Sigmoid colon (tissue), 7 donors: ENCODE measurements at places on chromosomes 1 and 21. TPM values are rescaled to one million over a fixed set of nuclear protein-coding genes. Genes with fewer than 3 reads are reported as not detected.

Gene GPR25
- total RNA-seq = not detected

Gene HCRTR1
- not detected for total RNA-seq

Gene OR2L8
- not detected for total RNA-seq

Gene RHBG
- not detected for total RNA-seq

Gene SLC30A10
- 0.68 TPM for total RNA-seq

Gene ANXA9
- 0.36 TPM for total RNA-seq

Gene TAL1
- 2.3 TPM for total RNA-seq

Gene CLCNKA
- total RNA-seq = not detected

- no peaks in the 10 kb centered on the region for H3K36me3 ChIP-seq
- H3K4me3 ChIP-seq = no peak within 1 kb of the TSS
- no peak for DNase-seq
- no peak within 1 kb of the TSS for H3K27ac ChIP-seq
- no peaks in the 10 kb centered on the region for H3K27me3 ChIP-seq
Observed at GRCh38 chr1:162412002-162412401, at the start of gene SH2D1B. SH2D1B (minus strand) TSS chr1:162412136; CDS start chr1:162412016, 120 bp downstream.

DNA sequence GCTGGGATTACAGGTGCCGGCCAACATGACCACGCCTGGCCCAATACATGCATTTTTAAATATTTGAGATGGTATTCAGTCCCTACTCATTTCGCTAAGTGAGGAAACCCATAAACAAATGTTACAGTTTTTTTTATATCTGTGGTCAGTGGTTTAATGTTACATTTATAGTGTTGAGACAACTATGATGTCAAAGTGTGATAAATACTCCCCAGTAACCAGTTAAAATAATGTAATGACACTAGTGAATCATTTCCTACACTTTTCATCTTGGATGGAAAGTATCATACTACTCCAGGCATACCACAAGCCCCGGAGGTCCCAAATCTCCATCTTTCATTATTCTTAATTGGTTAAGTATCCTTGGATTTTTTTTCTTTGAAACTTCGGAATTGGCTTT, 87.5 kb upstream of the KIF26B start:
- no peaks in the 10 kb centered on the region for H3K4me1 ChIP-seq
- H3K27ac ChIP-seq = no peak overlapping the region
- H3K27me3 ChIP-seq = no peaks in the 10 kb centered on the region
- H3K4me3 ChIP-seq = no peak overlapping the region

GRCh38 chr1:10980094-10980577, 32.3 kb upstream of the TARDBP start:
- no peaks in the 10 kb centered on the region for H3K27me3 ChIP-seq
- H3K4me3 ChIP-seq = peak overlapping the region; percentile 31
- DNase-seq = peak; percentile 91
- H3K27ac ChIP-seq = peak overlapping the region; percentile 76
- H3K36me3 ChIP-seq = no peaks in the 10 kb centered on the region

- no peaks in the 10 kb centered on the region for H3K27me3 ChIP-seq
- no peak overlapping the region for H3K27ac ChIP-seq
- no peaks in the 10 kb centered on the region for H3K4me1 ChIP-seq
- H3K4me3 ChIP-seq = no peak overlapping the region
- H3K36me3 ChIP-seq = no peaks in the 10 kb centered on the region
Observed at GRCh38 chr1:65845535-65846060, 52.9 kb downstream of the PDE4B start.

DNA sequence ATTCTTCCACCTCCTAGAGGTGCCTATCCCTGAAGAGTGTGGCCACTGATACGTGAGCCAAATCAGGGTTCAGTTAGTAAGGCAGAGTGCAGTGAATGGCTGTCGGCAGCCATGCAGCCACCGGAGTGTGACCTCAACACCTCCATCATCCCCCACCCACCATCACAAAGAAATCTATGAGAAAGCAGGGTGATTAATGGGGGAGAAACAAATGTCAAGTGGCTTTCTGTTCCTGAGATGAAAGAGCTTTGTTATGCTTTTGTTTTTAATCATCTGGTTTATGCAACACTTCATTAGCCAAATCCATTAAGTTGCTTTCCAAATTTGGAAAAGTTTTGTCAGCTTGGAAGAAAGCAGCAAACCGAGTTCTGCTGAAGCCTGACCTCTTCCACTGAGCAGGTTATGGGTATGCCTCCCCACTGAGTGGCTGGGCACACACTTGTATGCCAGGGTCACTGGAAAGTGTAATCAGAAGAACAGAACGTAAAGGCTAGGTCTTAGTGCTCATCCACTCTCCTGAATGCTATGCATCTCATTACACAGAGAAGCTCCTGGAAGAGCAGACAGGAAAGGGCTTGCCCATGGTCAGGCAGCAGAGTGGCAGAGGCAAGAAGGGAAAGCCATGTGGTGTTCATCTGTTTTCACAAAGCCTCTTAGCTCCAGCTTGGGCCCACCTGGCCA, 57.1 kb upstream of the ATP1B1 start:
- H3K27ac ChIP-seq = no peak overlapping the region
- no peaks in the 10 kb centered on the region for H3K27me3 ChIP-seq
- H3K4me3 ChIP-seq = no peak overlapping the region

DNA sequence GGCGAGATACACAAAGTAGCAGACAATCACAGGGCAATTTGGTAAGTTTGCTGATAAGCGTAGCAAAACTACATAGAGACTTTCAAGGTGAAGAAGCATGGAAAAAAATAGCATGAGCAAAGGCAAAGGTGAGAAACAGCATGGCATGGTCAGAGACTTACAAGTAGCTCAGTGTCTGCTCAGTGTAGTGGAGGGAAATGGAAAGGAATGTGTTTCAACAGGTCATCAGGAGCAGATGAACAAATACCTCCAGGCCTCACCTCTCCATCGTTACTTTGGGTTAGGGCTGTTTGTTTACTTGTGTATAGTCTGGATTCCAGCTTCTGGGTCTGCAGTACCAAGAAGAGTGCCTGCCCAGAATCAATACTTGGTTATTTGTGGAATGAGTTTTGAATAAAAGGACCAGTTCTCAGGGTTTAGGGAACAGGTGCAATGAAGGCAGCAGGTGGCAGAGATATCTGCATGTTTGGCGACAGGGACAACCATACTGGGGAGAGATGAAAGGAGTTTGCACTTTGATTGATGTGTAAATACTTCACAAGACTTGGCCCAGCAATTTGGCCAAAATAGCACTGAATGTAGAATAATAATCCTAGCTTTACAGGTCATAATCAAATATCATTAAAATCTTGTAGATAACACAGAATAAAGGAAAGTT, 97.0 kb upstream of the FGGY start:
- H3K36me3 ChIP-seq = no peaks in the 10 kb centered on the region
- H3K27me3 ChIP-seq = no peaks in the 10 kb centered on the region
- DNase-seq = no peak
- no peak overlapping the region for H3K27ac ChIP-seq
- no peak overlapping the region for H3K4me3 ChIP-seq
- H3K4me1 ChIP-seq = peaks cover 9% of the 10 kb centered on the region

GRCh38 chr1:183720028-183720427, 66.9 kb upstream of the APOBEC4 start:
- H3K36me3 ChIP-seq = no peaks in the 10 kb centered on the region
- H3K4me1 ChIP-seq = no peaks in the 10 kb centered on the region
- no peak for DNase-seq
- no peak overlapping the region for H3K4me3 ChIP-seq
- no peaks in the 10 kb centered on the region for H3K27me3 ChIP-seq
- no peak overlapping the region for H3K27ac ChIP-seq

- no peak for DNase-seq
- H3K4me3 ChIP-seq = no peak overlapping the region
- H3K36me3 ChIP-seq = no peaks in the 10 kb centered on the region
- H3K27ac ChIP-seq = no peak overlapping the region
- no peaks in the 10 kb centered on the region for H3K4me1 ChIP-seq
Observed at GRCh38 chr21:36542312-36543101, 62.6 kb upstream of the CLDN14 start.

DNA sequence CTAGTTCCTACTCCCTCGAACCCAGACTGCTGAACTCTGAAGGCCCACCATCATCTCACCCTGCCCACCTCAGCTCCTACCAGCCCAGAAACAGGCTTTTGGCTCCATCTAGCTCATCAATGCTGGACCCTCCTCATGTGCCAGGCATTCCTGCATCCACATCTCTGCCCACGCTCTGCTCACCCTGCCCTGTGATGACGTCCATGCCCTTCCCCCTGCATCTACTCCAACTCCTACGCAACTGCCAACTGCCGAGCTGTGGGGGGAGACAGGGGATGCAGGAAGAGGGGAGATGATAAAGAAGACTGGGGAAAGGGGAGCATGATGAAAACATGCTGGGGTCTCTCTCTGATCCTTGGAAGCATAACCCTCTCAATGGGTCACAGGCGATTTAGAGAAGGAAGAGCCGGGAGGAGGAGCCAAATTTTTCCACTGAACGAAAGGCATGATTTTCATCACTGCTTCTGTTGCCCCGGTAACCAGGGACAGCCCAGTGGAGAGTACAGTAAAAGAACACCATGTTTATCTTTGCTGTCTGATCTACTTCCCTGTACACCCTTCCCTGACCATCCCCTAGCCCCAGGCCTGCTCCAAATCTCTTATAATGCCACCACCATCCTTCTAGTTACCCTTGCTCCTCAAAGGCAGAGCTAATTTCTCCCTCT, 44.3 kb downstream of the CD34 start:
- H3K27me3 ChIP-seq = no peaks in the 10 kb centered on the region
- H3K36me3 ChIP-seq = peaks cover 14% of the 10 kb centered on the region
- peak; percentile 94 for DNase-seq
- H3K4me3 ChIP-seq = peak overlapping the region; percentile 75
- H3K4me1 ChIP-seq = peaks cover 77% of the 10 kb centered on the region

- H3K4me1 ChIP-seq = no peaks in the 10 kb centered on the region
- H3K27ac ChIP-seq = no peak overlapping the region
Observed at GRCh38 chr1:3410142-3410925, 44.1 kb upstream of the ARHGEF16 start.

- peaks cover 13% of the 10 kb centered on the region for H3K4me1 ChIP-seq
- H3K27ac ChIP-seq = no peak overlapping the region
- H3K36me3 ChIP-seq = no peaks in the 10 kb centered on the region
- DNase-seq = peak; percentile 66
Observed at GRCh38 chr1:117780687-117781475, 148.5 kb downstream of the GDAP2 start.

DNA sequence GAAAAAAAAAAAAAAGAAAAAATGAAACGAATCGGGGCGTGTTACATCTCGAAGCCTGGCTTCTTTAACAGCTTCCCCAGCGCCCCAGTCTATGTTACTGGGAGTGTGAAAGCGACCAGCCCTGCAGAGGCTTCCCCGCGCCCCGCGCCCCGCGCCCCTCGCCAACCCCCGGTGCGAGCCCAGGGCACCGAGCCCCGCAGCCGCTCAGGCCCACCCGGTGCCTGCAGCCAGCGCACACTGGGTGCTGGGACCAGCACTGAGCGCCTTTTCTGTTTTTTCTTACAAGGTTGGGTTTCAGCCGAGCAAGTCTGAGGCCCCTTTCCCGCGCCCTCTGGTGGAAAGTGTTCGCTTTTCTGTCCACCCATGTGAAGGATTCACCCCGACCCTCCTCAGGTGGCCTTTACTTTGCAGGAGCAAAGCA, 42.1 kb upstream of the ZNF496 start:
- no peak overlapping the region for H3K27ac ChIP-seq
- peaks cover 20% of the 10 kb centered on the region for H3K4me1 ChIP-seq
- no peaks in the 10 kb centered on the region for H3K27me3 ChIP-seq
- H3K4me3 ChIP-seq = no peak overlapping the region

DNA sequence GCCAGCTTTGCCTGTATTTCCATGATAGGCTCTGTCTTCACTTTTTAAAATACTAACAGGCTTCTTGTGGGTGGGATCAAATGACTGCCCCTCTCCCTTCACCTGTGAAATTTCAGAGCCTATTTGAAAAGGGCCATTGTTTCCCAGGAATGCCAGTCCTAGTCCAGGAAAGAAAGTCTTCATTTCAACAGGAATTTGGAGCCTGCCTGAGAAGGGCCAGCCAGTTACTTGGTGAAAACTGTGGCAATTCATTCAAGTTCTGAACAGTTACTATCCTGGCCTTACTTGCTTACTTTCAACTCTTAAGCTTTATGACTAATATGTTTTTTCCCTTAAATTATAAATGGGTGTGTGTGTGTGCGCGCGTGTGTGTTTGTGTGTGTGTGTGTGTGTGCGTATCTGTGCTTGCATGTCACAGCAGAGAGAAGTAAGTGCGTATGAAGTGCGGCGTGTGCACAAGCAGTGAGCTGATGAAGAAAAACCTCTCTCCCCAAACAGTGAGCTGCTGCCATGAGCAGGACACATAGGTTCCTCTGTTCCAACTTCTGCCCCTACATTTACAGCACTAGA, 67.5 kb upstream of the RNPC3 start:
- no peak overlapping the region for H3K27ac ChIP-seq
- no peaks in the 10 kb centered on the region for H3K27me3 ChIP-seq
- H3K4me1 ChIP-seq = no peaks in the 10 kb centered on the region
- no peak overlapping the region for H3K4me3 ChIP-seq
- no peak for DNase-seq

- no peak overlapping the region for H3K27ac ChIP-seq
- H3K36me3 ChIP-seq = peaks cover 32% of the 10 kb centered on the region
- H3K4me1 ChIP-seq = no peaks in the 10 kb centered on the region
- no peak overlapping the region for H3K4me3 ChIP-seq
Observed at GRCh38 chr1:11245904-11246719, 16.2 kb downstream of the MTOR start.

GRCh38 chr1:6262555-6263420, 1.9 kb upstream of the GPR153 start:
- H3K4me3 ChIP-seq = no peak overlapping the region
- H3K27ac ChIP-seq = peak overlapping the region; percentile 50
- H3K36me3 ChIP-seq = no peaks in the 10 kb centered on the region
- peaks cover 5% of the 10 kb centered on the region for H3K27me3 ChIP-seq
- peaks cover 27% of the 10 kb centered on the region for H3K4me1 ChIP-seq

DNA sequence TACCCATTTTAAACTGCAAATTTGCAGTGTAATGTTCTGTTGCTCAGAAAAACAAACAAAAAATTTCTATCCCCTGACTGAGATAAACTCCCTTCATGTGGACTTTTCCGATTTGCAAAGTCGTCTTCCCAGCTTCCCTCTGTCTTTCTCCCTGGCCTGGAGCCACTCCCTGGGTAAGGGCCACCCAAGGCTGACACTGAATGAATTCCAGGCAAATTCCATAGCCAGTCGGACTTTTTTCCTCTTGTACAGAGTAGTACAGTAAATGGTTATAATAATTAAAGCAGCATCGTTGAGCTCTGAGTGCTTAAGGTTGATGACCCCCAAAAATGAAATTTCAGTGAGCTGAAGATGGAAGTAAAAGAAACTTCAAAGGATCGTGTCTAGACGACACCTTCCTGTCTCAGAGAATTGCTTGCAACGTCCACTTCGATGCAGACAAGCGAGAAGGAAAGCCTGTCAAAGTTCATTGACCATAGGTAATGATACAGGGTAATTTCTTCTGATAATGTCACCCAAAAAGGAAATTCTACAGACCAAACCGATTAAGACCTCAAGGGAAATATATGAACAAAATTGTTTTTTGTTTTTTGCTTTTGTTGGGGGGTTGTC, 33.6 kb upstream of the LHX8 start:
- no peaks in the 10 kb centered on the region for H3K36me3 ChIP-seq
- H3K4me1 ChIP-seq = no peaks in the 10 kb centered on the region
- no peak overlapping the region for H3K27ac ChIP-seq
- no peaks in the 10 kb centered on the region for H3K27me3 ChIP-seq

DNA sequence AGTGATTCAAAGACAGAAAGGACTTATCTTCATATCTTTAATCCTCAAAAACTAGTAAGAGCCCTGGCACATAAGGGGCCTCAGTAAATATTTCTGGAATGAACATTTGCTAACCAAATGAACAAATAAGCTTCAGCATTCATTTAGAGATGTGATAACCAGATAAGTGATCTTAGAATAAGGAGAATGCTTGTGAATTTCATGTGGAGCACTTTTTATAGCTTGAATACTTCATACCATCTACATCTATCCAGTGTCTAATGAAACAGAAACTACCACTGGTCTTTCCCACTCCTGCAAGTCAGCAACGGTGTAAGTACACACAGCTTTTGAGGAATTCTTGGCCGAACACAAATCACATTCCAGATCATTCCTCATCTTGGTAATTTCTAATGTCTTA, 38.5 kb downstream of the EDEM3 start:
- no peak for DNase-seq
- H3K27ac ChIP-seq = no peak overlapping the region
- H3K4me1 ChIP-seq = no peaks in the 10 kb centered on the region
- no peaks in the 10 kb centered on the region for H3K27me3 ChIP-seq
